Activated gamma-delta T cell (primary cell): ENCODE measurements at places on chromosomes 6 and 20.

DNA sequence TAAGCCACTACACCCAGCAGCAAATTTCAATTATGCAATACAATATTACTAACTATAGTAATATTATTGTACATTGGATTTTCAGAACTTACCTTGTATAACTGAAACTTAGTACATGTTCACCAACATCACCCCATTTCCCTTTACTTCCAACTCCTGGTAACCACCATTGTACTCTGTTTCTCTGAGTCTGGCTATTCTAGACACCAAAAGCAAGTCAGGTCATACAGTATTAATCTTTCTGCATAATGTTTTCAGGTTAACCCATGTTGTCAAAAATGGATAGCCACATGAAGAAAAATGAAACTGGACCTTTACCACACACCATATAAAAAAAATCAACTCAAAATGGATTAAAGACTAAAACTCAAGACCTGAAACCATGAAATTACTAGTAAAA lies 558.2 kb downstream of the MMUT start:
- no peak for DNase-seq

DNA sequence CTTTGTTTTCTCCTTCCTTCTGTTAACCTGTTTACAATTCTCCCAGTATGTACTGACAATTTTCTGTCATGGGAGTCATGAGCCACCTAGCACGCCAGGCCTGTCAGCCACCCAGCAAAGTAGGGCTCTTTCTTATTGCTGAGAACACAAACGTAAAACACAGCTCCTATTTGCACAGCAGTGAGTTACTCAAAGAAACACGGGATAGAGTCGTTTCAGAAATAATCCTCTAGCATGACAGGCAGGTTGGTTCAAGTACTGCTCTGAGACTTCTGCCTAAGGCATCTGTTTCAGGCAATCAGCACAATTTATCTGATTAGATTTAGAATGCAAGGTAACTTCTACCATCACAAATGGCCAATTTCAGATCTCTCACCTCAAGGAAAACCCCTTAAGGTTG lies 88.8 kb downstream of the CD24 start:
- no peak for DNase-seq

DNA sequence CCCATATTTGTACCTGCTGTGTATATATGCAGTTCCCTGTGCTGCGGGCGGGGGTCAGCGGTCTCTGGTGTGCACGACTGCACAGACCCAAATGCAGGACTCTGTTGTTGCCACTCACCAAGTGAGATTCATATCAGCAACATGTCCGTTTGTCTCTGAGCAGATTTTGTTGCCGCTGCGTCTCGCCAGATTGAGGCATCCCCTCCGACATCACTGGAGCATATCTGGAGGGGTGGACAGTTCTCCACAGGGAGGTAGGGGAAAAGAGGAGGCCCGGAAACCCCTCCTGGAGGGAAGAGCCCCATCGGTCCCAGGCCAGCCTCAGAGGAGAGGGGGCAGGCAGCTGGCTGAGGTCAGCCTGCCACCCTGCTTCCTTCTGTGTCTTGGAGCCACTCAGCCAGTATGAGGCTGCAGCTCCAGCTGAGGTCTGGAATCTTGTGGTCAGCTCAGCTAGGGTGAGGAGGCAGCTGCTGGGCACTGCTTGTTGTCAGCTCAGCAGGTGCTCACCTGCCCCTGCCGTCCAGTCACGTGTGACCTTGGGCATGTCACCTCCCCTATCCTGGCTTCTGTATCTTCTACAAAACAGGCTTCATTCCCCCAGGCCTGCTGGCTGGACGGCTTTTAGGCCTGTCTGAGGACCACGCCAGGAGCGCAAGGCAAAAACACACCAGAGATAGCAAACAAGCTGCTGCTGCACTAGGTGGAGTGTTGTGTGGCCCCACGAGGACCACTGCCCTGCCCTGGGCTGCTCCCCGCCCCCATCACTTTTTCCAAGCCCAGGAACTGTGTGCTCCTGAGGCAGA lies 47.1 kb downstream of the HNF4A start:
- no peak for DNase-seq

- no peak for DNase-seq
These were observed 802 bp downstream of the CYP39A1 start for GRCh38 chr6:46651816-46652215.

GRCh38 chr6:24858177-24858653 lies 59.5 kb upstream of the ARMH2 start:
- DNase-seq: no peak

DNA sequence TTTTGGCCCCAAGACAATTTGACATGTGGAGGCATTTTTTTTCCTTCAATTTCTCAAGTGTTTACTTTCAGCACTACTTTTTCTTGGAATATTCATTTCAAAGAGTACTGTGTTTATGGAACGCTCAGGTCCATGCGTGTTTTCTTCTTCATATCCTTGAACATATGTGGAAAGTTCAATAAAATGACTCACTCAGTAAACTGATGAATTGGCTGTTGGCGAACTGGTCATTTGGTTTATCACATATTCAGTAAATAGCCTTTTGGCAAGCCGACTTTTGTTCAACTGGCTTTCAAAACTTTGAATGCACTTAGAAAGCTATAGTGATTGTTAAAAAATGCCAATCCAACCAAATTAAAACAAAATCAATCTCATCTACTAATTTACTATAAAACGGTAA lies 964.6 kb upstream of the SLC35B3 start:
- DNase-seq: no peak

DNA sequence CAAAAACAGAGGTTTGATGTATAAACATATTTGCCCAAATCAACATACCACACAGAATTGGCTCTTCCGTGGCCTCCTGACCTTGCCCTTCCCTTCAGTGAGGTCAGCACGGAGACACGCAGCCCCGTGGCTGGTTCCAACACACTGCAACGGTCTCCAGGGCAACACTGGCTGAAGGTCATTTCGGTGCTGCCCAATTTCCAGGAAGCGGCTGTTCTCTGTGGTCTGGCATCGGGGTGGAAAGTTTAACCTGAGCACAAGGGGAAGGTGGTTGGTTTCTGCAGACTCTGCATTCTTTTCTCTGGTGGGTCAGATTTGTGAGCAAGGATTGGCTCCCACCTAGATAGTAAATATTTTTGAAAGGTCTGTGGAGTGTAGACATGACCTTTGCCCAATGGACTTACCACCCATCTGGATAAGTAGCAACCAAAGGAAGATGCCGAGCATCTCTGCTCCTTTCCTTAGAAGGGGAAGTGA lies 177.6 kb upstream of the PHACTR1 start:
- DNase-seq: no peak

DNA sequence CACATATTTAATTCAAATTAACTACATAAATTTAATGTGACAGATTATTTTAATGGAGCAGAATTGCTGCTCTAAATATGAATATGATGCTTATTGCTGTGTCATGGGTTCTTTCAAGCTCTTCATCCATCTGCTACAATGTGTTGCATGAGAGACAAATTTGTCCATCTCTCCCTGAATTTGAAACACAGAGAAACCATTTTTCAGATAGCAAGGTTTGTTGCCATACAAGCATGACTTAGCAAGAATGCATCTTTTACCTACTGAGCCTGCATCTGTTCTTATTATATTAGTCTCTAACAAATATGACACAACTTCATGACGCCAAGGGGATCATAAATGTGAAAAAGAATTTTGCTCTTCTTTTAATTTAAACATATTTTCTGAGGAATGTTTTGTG lies 8.0 kb upstream of the UTRN start:
- DNase-seq: no peak

GRCh38 chr6:28334286-28335039 lies 1.5 kb downstream of the ZSCAN31 start:
- no peak for DNase-seq

DNA sequence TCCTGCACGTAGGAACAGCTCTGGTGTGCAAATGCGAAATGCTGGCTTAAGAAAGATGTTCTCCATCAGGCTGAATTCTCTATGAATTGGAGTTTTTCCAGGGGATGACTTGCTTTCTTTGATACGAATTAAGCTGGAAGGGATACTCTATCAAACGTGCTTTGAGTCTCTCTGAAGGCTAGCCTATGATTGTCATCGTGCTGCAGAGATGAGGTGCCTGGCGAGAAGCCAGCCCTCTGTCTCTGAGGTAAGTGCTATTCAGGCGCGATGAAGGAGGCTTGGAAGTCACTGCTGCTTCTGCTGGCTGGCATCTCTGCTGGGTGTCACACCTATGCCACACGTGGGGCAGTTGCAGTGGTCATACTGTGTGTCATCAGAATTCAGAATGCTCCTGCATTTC lies 223.7 kb downstream of the TAF4 start:
- DNase-seq: no peak

DNA sequence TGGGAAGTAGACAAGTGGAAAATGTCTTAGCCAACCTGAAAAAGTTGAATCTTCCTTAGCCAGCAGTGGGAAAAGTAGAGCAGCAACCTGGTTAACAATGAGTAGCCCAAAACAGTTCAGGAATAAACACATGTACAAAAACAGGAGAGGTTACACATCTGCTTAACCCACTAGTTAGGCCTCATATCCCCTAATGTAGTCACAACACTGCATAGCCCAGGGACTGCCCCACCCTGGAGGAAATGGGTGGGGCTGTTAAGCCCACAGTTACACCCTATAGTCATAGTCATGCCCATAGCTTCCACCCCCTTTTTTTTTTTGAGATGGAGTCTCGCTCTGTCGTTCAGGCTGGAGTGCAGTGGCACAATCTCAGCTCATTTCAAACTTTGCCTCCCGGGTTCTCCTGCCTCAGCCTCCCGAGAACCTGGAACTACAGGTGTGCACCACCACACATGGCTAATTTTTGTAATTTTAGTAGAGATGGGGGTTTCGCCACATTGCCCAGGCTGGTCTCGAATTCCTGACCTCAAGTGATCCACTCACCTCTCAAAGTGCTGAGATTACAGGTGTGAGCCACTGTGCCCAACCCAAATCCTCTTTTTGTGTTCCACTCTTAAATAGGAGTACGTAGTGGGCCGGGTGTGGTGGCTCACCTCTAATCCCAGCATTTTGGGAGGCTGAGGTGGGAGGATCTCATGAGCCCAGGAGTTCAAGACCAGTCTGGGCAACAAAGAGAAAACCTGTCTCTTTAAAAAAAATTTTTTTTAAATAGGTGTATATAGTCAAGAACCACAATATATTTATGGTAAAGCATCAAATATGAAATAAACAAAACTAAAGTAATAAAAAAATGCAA lies 24.5 kb downstream of the ILRUN start:
- DNase-seq: no peak

DNA sequence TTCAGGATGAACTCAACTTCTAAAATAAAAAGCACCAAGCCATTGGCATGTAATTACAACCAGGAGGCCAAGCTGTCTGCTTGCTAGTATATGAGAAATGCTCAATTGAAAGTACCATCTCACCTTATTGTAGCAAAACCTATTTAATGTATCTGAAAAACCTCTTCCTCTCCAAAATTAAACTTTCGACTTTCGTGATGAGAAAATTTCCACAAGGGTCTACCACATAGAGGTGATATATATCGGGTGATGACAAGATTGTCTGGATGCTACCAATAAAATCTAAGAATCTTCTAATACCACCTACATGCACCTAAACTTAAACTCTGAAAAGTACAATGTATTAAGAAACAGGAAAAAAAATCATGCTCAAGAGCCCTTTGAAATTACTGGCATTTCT lies 74.2 kb downstream of the ATXN1 start:
- no peak for DNase-seq

- no peak for DNase-seq
These were observed 30.4 kb downstream of the SRSF3 start for GRCh38 chr6:36624461-36625157.

- no peak for DNase-seq
These were observed 245.9 kb downstream of the FARS2 start for GRCh38 chr6:5507131-5507681.

DNA sequence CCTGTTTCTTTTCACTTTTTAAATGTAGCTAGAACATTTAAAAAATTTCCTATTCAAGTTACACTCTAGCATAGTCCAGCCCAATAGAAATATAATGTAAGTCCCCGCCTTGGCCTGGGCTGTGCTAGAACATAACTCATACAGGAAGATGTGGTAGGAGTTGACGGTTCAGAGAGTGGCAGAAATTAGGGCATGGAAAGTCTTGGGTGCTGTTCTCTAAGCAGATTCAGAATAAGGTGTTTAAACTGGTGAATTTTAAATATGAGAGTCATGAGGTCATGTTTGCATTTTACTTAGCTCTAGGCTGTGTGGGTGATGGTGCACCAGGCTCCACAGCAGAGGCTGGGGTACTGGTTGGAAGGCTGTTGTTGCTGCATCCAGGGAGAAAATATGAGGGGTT lies 256.5 kb downstream of the FARS2 start:
- DNase-seq: no peak

- no peak for DNase-seq
These were observed 49.3 kb downstream of the SPATA2 start for GRCh38 chr20:49866051-49866450.

- no peak for DNase-seq
These were observed 518.0 kb downstream of the CD109 start for GRCh38 chr6:74213995-74214394.

DNA sequence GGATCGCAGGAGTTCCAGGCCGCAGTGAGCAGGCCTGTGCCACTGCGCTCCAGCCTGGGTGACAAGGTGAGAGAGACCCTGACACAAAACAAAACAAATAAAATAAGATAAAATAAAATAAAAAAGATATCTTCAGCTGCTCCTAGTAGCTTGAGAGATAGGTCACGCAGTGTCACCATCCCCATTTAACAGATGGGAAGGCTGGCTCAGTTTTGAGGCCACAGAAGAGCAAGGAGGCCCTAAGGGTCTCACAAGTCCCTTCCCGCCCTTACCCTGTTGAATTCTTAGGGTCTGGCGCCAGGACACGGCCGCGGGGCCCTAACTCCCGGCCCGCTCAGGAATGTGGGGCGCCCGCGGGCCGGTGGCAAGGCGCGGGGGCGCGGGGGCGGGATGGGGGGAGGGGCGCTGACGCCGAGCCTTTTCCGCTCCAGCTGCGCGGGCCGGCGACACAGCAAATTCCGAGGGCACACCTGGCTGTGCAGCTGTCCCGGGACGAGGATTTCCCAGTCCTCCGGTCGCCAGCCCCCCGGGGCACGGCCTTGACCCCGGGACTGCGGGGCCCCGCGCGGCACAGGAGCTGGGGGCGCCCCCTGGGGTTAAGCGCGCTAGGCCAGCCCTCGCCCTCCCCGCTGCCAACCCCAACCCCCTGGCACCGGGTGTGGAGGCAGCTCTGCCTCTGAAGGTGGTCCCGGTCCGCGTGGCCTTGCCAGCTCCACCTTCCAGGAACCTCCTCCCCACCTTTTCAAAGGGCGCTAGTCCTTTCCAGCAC lies 10.3 kb upstream of the R3HDML start:
- no peak for DNase-seq

- no peak for DNase-seq
These were observed 2.0 kb downstream of the SRXN1 start for GRCh38 chr20:650954-651353.

DNA sequence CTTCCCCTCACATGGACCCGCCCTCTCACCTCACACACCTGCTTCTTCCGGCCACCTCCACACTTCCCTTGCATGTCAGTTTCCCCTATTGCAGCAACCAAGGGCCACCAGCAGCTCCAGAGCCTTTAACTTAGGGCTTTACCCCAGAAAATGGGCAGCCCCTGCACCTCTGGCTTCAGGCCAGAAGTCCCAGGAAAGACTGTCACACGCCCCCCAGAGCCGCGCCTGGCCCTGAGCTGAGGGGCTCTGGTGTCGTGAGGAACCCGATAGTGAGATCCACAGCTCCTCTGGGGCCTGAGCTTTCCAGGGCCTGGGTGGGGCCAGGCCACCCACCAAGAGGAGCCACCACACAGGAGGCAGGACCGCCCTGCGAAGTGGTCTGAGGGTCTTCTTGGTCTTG lies 182.4 kb downstream of the DLL1 start:
- no peak for DNase-seq
